Hematopoietic multipotent progenitor cell treated with erythropoietin and hydrocortisone succinate and interleukin-3 and kit ligand, for 4 days (in vitro differentiated cells): ENCODE measurements at places on chromosomes 11 and 22.

GRCh38 chr11:94938095-94939055, 35.0 kb downstream of the CWC15 start:
- DNase-seq, result no peak

DNA sequence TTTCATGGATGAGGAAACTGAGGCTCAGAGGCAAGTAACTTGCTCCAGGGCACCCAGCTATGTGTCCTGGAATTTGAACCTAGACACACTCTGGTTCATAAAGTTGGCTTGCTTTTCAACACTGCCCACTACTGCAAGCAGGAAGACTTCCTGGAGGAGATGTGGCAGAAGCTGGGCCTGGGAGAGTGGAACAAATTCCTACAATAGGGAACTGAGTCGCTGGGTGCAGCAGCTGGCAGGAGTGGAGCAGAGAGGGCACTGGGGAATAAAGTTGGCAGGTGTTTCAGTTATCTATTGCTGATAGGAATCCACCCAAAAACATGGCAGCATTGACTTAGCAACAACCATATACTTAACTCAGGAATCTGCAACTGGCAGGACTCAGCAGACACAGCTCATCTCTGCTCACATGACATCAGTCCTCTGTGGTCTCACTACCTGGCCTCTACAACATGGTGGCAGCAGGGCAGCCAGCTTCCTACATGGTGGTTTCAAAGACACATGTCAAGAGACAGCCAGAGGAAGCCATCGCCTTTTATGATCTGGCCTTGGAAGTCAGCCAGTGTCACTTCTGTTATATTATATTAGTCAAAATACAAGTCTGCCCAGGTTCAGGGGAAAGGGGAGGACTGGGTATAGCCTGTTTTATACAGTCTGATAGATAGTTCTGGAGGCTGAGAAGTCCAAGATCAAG, 10.6 kb upstream of the CARD10 start:
- DNase-seq, result peak; percentile 74

- DNase-seq, result no peak
Measured at GRCh38 chr22:46993633-46994032, 231.2 kb downstream of the TBC1D22A start.

DNA sequence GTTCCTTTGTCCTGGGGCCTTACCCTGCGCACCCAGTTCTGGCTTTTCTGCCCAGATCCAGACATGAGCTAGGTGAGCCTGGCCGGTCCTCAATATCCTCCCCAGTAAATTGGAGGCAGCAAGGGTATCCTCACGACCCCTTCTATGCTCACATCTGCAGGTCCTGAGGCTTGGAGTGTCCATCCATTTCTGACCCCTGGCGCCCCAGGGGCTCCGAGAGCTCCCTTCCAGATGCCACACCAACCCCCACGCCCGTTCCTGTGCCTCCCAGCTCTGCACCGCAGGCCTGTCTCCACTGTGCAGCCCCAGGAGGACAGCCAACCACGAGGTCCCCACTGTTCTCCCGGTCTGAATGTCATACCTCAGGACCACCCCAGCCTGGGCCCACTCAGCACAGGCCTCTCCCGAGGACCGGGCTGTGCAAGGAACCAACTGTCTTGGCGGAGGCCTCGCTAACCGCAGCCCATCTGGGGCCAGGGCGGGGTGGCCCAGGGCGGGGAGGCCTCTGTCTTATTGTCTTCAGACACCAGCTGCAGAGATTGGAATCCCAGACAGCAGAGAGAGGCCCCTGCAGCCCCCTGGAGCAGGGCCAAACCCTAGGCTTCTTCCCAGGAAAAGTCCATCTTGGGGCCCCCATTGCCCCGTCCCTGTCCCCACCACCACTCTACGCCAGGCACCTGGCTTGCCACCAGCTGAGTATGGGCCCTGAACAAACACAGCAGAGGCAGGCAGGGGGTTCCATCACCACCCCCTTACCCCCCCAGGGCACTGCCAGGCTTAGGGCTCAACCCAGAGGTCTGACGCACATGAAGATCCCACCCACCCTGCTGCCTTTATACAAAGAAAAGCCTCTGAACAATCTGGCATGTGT, 39.3 kb downstream of the ALX4 start:
- DNase-seq, result peak; percentile 9

DNA sequence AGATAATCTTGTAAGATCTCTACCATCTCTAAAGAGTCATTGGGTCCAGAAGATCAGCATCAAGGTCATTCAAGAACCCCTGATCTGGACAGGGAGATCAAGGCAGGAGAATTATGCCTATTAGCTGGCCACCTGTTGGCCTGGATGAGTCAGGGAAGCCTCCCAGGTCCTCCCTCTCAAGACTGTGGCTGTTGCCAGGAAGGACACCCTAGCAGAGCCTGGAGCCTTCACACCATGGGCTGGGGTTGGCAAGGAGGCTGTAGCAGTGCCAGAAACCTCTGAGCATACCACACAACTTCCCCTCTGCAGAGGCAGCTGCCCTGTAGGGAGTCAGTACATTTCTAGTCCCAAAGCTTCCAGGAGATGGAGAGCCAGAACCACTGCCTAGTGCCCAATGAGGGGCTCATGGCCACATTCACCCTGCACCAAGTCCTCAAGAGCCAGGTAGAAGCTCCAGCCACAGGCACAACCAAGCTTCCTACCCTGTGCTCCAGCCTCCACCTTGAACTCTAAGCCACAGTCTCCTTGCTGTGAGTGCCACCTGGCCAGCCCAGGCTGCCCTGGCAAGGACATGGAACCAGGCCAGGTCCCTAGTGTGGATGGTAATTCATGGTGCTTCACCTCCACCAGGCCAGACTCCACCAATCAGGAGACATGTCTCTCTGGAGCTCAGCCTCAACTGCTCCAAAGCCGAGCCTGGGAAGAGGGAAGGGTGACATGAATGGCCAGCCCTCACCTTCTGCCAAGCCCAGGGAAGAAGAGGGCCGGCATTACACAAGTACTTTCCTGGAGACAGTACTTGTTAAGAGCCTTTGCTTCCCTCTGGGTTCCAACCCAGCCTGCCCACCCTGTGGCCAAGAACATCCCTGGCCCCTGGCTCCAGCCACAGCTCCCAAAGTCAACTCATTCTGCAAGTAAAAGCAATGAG, 124.3 kb downstream of the BUD13 start:
- peak; percentile 46 for DNase-seq

DNA sequence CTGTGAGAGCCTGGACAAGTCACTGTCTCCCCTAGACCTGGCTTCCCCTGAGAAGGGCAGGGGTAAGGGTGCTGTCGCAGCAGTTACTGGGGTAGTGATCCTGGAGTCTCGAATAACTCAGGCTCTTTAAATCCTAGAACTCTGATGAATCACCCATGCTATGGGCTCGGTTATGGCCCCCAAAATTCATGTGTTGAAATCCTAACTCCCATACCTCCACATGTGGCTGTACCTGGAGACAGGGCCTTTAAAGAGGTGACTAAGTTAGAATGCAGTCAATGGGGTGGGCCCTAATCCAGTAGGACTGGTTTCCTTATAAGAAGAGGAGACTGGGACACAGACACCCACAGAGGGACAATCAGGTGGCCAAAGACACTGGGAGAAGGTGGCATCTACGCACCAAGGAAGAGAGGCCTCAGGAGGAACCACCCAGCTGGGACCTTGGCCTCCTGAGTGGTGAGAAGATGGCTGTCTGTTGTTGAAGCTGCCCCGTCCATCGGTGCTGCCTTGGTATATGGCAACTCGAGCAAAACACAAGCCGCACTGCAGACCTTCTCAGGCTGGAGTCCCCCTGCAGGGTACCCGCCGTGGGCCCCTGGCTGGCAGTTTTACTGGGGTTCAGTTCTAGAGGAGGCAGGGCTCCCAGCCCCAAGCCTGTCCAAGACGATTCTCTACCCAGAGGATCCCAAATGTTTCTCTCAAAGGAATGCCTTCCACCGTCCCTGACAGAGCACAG, 48.8 kb upstream of the SHISAL1 start:
- no peak for DNase-seq

GRCh38 chr11:101508370-101508769, 75.4 kb downstream of the TRPC6 start:
- DNase-seq, result peak; percentile 31

DNA sequence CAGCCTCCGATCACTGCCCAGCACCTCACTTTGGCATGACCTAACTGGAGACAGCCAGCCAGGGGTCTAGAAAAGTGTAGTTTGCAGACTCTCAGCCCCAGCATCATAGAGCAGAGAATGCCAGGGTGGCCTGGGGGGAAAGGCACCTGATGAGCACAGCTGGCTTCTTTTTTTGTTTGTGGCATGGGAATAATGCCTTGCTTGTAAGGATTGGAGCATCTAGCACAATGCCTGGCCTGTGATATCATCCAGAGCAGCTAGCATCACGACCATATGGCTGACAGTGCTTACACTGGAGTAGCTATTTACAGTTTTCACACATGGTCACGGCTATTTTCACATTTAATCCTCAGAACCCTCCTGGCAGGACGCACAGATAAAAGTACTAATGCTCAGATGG, 594.8 kb upstream of the B3GAT1 start:
- no peak for DNase-seq

GRCh38 chr22:19723232-19723982, at the start of gene GP1BB:
TSS of gene GP1BB (plus strand) at chr22:19723539. CDS start at chr22:19723570, 31 bp downstream.
- peak; percentile 92 for DNase-seq

GRCh38 chr11:134118006-134118405, 49.1 kb downstream of the JAM3 start:
- DNase-seq, result no peak

- no peak for DNase-seq
Measured at GRCh38 chr11:133560472-133560855, 28.2 kb upstream of the OPCML start.

GRCh38 chr22:42076764-42077485, 2.6 kb upstream of the SMDT1 start:
- no peak for DNase-seq

DNA sequence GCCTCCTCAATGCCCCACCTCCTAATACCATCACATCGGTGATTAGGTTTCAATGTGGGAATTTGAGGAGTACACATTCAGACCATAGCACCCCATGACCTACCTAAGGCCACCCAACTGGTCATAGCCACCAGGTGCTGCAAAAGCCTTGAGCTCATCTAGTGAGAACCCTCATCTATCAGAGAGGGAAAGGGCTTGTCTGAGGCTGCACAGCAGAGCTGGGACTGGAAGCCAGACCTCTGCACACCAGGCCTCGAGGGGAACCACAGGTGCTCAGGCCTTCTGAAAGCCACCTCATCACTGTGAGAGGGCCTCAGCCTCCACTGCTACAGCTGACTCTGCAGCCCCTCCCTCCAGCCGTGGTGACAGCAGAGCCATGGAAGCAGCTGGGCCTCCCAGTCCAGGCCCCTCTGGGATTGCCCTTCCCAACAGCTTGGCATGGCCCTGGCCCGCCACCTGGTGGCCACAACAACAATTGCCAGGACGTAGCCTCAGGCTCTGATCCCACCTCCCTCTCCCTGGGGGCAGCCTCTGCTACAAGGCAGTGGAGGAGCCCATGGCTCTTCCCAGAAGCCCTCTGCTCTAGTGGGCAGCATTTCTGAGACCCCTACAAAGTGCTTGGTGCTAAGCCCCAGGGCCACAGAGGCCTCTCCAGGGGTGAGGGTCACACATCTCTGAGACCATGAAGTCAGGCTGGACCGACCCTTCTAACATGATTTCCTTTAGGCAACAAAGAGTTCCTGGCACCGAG, 41.0 kb upstream of the PRDM11 start:
- DNase-seq, result peak; percentile 81

DNA sequence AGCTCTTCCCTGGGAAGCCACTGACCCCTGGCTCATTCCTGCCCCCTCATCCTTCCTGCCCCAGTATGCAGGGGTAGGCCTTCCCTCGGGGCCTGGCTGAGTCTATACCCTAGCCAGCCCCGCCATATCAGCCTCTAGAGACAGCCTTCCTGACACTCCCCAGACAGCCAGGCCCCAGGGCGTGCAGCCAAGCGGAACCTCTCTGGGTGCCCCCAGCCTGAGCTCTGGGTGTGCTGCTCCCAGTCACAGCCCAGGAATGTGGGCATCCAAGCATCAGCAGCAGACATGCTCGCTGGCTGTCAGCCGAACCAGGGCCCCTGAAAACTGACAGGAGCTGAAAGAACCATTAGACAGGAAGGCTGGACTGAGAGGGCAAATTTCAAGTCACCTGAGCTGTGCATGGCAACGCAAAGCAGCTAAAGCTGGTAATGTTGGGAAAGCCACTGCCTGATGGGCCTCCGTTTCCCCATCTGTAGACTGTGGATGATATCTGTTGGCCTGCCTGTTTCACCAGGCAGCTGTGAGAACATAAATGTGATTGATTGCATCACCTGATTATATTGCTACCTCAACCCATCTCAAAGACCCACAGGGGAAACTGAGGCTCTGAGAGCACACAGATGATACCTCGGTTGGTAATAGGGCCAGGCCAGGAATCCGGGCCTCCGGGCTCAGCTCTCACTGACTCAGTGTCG, 93.2 kb downstream of the LRRC32 start:
- DNase-seq, result no peak

DNA sequence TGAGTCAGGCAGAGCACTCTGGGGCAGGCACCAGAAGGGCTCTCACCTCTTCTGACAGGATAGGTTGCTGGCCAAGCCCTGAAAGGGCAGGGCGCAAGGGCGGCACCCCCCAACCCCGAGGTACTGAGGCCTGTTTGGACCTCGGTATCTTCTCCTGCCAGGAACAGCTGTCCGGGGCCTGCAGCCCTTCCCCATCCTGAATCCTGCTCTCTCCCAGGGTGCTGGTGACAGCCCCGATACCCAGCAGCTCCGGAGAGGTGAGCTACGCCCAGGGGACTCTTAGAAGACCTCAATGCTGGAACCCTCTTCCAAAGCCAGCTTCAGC, 79.1 kb downstream of the PHF21B start:
- no peak for DNase-seq

- peak; percentile 64 for DNase-seq
Measured at GRCh38 chr22:39522567-39523300, 2.4 kb downstream of the ATF4 start.

- peak; percentile 53 for DNase-seq
Measured at GRCh38 chr11:65060913-65061408, 2.6 kb upstream of the NAALADL1 start.
